ENCODE measurements at places on chromosomes 3 and 15.
A peak's percentile ranks its signal among the peaks of the same experiment; 100 is the strongest.

DNA sequence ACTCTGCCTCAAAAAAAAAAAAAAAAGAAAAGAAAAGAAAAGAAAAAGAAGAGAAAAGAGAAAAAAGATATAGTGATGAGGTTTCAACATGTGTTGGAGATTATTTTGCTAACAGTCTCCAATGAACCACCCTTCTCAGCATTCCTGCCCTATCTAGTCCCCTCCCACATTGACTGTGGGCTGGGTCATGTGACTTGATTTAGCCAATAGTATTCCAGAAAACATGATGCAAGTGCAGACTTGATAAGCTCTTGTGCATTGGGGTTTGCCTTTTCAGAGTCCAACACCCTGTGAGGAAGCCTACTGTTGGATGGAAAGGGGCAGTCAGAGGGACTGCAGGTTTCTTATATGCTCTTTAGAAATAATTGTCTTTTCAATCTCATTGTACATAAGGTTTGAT lies 37.8 kb upstream of the MED12L start:
- peak; percentile 22 for DNase-seq

DNA sequence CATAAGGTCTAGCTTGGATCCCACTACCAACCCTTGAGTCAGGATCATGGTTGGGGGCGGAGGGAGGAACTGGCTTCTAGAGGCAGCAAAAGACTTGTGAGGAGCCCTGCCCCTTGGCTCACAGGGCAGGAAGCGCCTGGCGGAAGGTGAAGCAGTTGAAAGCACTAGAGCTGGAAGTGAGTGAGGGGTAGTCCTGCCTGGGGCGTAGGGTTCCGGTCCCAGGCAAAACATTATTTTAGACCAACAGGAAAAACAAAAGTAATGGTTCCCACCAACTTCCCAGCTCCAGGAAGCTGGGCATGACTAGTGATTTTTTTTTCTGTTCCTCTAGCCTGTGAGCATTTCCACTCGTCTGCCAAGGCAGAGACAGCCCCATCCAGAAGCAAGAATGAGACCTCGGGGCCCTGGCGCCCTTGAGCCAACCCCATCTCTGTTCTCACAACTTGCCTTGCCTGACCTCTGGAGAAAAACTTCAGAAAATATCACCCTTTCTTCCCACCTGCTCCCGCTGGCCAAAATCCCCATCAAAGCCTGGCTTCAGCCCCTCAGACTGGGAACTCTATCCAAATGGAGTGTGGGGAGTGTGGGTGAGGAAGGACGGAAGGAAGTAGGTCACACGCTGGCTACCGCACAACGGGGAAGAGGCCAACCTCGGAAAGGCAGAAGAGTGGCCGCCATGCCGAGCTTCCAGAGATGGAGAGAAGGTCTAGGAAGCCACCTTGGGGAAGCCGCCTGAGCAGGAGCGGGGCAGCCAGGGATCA lies 57.5 kb downstream of the RBPMS2 start:
- no peak for DNase-seq

DNA sequence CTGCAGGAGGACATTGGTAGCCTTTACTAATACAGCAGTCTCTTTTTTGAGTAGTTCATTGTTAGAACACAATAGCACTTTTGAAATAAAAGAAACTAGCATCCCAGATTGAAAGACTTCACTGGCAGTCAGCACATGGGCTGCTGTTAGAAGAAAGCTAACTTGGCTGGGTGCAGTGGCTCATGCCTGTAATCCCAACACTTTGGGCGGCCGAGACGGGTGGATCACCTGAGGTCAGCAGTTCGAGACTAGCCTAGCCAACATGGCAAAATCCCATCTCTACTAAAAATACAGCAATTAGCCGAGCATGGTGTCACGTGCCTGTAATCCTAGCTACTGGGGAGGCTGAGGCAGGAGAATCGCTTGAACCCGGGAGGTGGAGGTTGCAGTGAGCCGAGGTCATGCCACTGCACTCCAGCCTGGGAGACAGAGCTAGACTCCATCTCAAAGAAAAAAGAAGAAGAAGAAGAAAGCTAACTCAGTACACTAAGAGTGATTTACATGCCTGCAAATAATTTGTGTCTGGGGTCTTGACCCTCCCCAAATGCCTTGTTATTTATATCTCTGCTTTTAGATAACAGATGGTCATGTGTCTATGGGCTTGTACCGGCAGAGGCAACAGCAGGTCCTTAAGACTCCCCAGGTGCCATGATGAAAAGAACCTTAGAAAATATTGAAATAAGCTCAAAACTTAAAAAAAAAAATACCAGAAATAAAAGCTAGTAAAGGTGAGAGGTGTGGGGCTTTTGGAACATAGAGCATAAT lies 9.7 kb downstream of the TPM1 start:
- DNase-seq = no peak

- no peak for DNase-seq
Observed at GRCh38 chr3:61724183-61724582, 162.8 kb downstream of the PTPRG start.

DNA sequence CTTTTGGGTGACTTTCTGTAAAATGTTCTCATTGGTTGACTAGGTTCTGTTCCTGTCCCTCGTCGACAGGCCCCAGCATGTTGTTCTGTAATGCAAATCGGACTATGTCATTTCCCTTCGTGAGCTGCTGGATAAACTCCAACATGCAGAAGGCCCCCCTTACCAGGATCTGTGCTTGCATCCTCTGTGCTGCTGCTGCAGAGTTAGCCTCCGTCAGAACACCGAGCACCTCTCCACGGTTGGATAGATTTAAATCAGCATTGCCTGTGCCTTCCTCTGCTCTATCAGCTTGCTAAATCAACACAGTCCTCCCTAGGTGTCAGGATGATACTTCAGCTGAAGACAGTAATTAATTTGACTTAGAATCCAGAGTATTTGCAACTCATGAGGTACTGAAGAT lies 12.7 kb upstream of the MINDY4B start:
- no peak for DNase-seq

DNA sequence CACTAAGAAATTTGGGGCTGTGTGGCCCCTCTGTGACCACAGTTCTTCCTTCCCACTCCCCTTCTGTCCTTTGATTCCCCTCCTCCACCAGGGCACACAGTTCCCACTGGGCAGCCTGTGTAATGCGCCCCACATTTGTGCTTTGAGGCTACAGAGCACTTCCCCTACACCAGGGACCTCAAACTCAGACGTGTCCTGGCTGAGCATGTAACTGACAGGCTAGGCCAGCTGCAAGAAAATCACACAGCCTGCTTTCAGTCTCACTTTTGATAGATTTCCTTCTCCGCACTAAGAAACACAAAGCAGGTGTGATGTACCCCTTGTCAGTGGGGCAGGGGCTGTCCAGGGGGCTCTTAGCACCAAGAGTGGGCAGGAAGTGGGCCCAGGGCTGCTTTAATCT lies 29.6 kb downstream of the PRKCD start:
- DNase-seq = no peak

GRCh38 chr15:76011627-76012551 lies at the start of gene NRG4:
Gene NRG4 (minus strand): TSS chr15:76012424. CDS start chr15:76011230, 1,194 bp downstream.
- DNase-seq = peak; percentile 40

DNA sequence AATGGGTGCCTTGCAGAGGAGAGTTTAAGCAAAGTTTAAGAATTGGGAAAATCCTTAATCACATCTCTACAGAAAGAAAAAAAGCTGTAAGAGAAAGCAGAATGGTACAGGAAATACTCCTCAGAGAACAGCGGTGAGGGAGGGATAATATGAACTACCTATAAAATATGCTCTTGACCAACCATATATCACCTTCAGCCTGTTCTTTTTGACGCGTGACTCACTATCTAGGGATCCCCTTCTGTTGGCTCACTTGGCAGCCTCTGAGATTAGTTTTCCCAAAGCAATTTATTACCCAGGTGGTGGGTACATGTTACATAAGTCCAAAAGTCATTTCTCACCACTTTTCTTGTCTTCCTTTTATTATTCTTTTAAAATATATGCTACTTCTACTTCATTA lies 97.7 kb downstream of the CNTN6 start:
- no peak for DNase-seq

- DNase-seq = peak; percentile 66
Observed at GRCh38 chr3:184816614-184817013, 4.6 kb downstream of the VPS8 start.

- DNase-seq = no peak
Observed at GRCh38 chr15:39613271-39613670, 32.4 kb downstream of the THBS1 start.

DNA sequence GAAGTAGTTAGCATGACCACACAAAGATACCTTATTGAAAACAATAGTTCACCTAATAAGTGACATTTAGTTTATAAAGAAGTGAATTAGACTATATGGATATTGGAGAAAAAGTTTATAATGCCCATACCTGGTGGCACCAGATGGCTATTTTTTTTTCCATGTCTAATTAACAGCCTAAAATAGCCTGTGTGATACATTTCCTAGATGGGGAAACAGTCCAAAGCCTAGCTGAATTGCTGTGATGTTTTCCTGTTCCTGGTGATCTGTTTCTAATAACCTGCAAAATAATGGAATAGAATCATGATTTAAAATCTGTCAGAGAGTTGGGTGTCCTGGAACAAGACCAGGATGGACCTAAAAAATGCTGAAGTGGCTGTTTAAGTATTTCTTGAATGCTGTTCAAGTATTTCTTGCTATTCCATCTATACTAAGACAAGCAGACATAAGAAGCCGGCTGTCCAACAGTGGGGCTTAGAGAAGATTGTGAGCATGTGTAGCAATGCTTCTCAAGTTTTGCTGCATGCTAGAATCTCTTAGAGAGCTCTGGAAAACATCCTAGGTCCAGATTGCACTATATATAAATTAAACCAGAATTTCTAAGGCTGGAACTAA lies 31.3 kb downstream of the LRRC3B start:
- DNase-seq = no peak

DNA sequence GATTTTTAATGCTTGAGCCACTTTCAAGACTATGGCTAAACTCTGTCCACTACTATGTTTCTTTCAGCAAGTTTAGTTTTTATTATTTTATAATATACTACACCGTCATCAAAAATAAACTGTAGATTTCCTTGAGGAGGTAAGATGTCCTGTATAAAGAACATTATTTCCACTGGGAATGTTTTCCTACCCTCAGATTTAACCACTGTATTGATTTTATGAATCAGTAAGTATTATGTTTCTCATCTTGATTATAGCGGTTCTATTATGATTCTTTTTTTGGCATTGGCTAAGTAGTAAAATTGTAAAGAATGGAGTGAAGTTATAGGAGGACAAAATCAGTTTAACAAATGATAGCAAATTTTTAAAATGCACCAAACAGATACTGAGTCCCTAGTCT lies 44.4 kb downstream of the ADAM10 start:
- no peak for DNase-seq

- DNase-seq = peak; percentile 61
Observed at GRCh38 chr3:123489400-123490004, 40.6 kb upstream of the ADCY5 start.

GRCh38 chr15:98445315-98445714 lies 203.0 kb upstream of the IGF1R start:
- DNase-seq = no peak

- no peak for DNase-seq
Observed at GRCh38 chr15:79316864-79317263, 6.0 kb downstream of the TMED3 start.

GRCh38 chr3:148957586-148957985 lies 33.8 kb upstream of the GYG1 start:
- DNase-seq = peak; percentile 17

DNA sequence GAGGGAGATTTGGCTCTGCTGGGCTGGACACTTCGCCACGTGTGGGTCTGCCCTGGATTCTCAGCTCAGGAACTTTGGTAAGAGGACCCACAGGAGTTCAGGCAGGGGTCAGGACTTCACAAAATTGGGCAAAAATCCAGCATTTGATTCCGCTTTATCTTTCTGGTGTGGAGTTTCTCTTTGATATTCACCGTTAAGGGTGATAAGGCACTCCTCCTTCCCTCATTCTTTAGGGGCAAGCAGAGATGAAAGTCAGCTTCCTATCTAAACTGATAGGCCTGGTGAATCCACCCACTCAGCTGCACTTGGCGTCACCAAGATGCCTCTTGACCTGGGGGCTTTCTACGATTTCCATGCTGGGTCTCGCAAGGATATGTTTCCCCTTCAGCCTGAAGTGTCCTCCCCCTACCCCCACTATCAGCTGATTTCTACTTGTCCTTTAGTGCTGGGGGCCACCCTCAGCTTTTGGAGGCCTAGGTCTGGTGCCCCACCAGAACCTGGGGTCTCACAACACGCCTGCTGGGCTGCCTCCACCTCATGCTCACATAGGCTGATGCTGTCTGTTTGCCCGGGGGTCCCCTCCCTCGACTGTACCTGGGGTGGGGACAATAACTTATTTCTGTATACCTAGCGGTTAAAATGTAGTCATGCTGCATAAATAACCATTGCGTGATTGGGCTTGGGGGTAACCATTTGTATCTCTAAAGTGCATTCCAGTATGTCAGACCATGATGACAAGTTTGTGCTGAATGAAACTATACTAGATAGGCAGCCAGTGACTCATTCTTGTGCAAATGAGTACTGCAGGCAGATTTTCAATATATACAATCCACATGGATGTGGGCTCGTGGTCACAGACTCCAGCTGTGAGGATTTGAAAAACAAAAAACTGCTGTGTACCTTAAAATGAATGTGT lies 248.3 kb downstream of the ADAMTS17 start:
- peak; percentile 7 for DNase-seq

DNA sequence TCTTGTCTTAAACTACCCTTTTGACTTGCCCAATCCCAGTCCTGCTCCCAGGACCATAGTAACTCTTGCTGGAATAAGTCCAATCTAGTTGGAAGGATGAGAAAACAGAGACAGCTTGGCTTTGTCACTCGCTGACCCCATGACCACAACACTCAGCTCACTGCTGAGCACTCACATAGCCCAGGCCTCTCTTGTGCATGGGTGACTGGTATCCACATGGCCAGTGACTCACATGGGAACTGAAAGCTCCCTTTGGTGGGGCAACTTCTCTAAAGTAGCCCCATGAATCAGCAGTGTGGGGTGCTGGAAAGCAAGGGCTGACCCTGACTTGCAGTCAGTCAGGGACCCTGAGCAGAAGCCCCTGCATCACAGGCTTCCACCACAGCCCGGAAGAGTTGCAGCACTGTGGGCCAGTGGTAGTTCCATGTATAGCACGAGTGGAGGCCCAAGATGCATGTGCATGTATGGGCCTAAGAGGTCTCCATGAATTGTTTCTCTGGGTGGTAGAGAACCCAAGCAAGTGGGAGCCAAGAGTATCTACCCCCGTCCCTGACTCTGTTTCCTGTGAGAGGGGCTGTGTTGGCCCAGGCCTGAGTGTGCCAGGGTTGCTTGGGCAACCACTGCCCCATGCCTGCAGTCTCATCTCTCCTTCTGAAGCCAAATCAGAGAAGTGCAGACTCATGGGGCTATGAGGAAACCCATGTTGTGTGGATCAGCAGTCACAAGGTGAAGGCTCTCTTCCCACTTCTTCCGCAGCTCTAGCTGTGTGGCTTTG lies 62.1 kb upstream of the XCR1 start:
- peak; percentile 93 for DNase-seq

GRCh38 chr3:189902230-189903186 lies 218.2 kb downstream of the P3H2 start:
- no peak for DNase-seq

GRCh38 chr3:8658306-8659212 lies 14.0 kb upstream of the SSUH2 start:
- peak; percentile 41 for DNase-seq

DNA sequence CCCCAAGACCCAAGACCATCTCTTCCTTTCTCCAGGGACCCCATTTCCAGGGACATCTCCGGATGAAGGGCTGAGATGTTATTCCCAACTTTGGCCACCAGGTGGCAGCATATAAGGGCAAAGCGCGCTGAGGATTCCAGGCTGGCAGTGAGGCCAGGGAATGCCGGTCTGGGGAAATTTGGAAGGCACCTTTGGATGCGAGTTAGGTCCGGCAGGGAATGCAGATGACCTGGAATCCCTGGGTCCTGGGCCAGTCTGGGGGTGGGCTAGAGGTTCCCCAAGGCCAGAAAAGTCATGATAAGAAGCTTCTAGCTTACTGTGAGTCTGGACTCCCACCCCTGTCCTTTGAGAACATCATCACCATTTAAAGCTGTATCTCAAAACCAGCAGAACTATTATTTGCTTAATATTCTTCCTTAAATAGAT lies 1.6 kb upstream of the CHST13 start:
- DNase-seq = peak; percentile 20

All from iris pigment epithelial cell (primary cell).